ENCODE measurements at places on chromosomes 11 and 22.
A peak's percentile ranks its signal among the peaks of the same experiment; 100 is the strongest.

DNA sequence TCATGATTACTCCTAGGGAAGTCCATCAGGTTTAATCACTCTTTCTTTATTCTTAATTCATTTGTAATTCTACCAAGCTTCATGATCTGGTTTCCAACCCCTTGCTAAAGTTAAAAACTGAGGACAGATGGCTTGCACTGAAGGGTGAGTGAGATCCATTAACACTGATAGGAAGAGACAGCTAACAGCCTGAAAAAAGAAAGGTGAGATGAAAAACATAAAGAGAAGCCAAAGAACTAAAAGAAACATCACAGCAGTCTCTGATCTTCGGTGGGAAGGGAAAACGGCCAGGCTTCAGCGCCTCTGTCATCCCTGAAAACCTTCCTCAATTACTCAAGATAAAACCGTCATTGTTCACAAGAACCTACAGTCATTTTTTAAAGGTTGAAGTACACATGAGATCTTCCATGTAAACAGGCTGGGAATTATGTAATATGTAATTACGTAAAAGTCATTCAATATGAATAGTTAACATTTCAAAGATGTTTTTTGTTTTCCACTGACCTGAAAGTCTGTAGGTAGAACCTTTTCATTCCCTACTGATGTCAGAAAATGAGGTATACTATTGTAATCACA lies 41.3 kb downstream of the VSIG10L2 start:
- no peak for DNase-seq

DNA sequence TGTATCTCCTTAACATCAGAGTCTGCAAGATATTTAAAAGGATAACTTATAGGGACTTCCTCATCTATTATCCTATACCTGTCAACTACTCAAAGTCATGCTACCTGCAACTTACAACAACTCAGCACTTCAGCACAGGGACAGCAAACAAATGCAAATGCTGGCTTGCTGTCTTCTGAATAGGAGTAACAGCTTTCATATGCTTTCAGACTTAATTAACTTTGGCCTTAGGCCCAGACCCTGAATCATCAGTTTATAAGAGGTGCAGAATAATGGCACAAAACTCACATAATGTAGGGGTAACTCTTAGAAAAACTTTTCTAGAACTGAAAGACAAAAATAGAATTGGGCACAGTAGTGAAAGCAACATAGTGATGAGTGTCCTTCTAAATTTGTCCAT lies 953.4 kb downstream of the DLG2 start:
- no peak for DNase-seq

- peak; percentile 73 for DNase-seq
These were observed 36.9 kb upstream of the GNB1L start for GRCh38 chr22:19891317-19892256.

- DNase-seq, result no peak
These were observed 25.8 kb downstream of the USP35 start for GRCh38 chr11:78214331-78215194.

DNA sequence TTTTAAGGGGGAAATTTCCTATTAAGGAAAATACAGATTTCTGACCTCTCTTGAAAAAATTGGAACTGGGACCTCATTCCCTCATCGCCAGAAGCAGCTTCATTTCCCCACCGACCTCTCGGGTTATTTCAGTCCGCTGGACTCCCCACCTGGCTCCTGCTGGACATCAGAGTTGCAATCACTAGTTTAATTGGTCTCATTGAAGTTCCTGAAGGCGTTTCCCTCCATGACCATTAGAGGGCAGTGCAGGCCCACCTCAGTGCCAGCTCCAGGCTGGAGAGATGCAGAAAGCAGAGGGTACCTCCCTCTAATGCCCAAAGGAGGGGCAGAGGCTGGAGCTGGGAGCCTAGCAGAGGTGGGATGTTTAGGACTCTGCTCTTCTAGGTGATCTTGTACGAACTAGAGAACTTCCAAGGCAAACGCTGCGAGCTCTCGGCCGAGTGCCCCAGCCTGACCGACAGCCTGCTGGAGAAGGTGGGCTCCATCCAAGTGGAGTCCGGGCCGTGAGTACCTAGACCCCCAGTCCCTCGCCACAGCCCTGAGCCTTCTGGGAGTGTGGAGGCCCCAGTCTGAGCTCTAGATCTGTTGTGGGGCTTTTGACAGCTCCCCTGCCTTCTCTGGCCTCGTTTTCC lies 2.7 kb downstream of the CRYBB3 start:
- peak; percentile 28 for DNase-seq

DNA sequence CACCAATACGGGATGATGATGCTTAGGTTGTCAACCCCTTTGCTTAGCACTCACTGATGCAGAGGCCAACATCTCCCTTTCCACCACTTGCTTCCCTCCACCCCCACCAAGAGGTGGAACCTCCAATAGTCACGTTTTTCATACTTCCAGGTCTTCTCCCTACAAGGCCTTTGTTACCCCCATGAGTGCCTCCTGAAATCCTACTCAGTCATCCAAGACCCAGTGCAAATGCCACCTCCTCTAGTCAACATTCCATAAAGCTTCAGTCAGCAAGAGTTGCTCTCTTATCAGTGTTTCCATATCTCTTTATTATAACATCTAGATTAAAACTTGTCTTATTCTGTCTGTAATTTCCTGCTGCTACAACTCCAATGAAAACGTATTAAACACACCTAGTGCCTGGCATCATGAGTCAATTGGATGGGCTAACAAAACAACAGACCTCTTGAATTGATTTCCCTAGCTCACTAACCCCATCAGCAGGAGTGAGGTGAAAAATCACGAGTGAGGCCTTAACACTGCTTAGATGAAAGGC lies 370.7 kb upstream of the CCDC90B start:
- no peak for DNase-seq

GRCh38 chr22:50583294-50583861 lies 729 bp upstream of the CHKB start:
- no peak for DNase-seq
